Left kidney (tissue), 8 donors: ENCODE measurements at places on chromosomes 11 and 22. TPM values are rescaled to one million over a fixed set of nuclear protein-coding genes. Genes with fewer than 3 reads are reported as not detected.

GRCh38 chr11:83069441-83070043 is 2.2 kb downstream of the RAB30 start:
- no peak for DNase-seq

DNA sequence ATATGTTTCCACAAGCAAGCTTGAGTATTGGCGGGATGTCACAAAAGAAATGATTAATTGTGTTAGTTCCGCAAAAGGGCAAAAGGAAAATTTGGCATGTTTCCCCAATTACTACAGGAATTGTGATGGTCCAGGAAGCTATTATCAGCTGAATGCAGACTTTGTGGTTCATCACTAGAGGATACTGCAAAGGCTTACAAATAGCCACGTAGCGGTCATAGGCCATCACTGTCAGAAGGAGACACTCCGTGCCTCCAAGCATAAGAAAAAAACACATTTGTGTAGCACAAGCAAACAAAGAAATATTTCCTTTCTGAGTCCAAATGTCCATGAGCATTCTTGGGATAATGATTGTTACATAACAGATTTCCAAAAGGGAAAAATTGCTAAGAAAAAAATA is 1.8 kb downstream of the OR10AG1 start:
- DNase-seq = no peak

Gene OR2D2
- not detected for polyA plus RNA-seq

GRCh38 chr11:35689081-35689996 is 26.8 kb downstream of the TRIM44 start:
- no peak for DNase-seq

- DNase-seq = no peak
These were observed 551.9 kb upstream of the KIRREL3 start for GRCh38 chr11:127552446-127552845.

Gene ZDHHC24
- polyA plus RNA-seq = 8.4 TPM

GRCh38 chr11:126124231-126124661 is 61.6 kb upstream of the CDON start:
- DNase-seq = no peak

- DNase-seq = no peak
These were observed 53.5 kb downstream of the PRR5L start for GRCh38 chr11:36349351-36350136.

DNA sequence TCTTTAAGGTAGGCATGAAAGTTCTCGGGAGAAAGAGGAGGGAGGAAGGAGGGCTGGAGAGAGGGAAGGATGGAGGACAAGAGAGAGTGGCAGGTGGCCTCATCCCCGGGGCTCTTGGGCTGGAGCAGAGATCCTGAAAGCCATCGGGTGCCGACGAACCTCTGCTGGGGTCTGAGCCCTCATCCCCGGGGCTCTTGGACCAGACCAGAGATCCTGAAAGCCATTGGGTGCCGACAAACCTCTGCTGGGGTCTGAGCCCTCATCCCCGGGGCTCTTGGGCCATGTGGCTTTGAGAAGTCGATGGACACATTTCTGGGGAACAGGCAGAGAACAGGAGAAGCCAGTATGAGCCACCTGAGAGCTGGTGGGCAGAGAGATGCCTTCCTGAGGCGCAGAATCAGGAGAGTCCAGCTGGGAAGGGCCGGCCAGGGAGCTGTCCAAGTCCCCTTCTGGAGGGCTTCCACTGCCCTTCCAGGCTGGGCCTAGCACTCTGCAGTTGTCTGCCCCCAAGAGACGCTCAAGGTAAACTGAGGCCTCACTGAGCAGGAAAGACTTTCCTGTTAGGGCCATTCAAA is 1398.1 kb downstream of the BRD1 start:
- DNase-seq = no peak

Gene EP300
- polyA plus RNA-seq = 89.3 TPM
